ENCODE measurements at places on chromosomes 4 and X.

DNA sequence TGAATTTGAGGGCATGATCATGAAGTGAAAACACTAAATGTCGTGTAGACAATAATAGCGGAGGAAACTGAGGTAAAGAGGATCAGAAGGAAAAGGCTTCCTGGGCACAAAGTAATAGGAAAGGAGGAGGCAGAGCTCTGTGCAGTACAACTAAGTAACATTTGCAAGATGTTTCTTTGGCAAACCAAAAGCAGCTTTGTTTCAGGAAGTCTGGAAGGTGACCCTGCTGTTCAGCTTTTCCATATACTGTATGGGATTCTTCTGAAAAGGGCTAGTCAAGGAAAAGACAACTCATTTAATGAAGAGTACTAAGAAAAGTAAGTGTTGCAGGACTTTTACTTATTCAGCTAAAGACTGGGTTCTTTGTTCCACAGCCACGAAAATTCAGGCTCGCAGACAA is 463.1 kb downstream of the PCDH7 start:
- no peak for DNase-seq

DNA sequence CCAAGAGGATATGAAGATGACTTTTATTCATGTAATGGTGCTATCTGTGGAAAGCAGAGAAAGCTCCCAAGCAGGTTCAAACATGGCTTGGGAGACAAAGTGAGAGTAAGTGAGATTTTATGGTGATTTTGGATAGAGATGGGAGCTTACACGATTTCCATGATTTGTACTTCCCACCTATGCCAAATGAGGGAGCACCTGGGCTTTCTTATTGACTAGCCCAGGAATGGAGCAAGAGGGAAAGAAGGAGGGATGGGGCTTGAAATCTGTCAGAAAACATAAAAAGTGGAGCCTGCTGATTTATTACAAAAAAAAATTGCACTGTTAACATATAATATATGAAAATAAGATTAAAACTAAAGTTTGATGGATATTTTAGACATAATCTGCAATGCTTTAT is 703.5 kb upstream of the PABPC4L start:
- no peak for DNase-seq

DNA sequence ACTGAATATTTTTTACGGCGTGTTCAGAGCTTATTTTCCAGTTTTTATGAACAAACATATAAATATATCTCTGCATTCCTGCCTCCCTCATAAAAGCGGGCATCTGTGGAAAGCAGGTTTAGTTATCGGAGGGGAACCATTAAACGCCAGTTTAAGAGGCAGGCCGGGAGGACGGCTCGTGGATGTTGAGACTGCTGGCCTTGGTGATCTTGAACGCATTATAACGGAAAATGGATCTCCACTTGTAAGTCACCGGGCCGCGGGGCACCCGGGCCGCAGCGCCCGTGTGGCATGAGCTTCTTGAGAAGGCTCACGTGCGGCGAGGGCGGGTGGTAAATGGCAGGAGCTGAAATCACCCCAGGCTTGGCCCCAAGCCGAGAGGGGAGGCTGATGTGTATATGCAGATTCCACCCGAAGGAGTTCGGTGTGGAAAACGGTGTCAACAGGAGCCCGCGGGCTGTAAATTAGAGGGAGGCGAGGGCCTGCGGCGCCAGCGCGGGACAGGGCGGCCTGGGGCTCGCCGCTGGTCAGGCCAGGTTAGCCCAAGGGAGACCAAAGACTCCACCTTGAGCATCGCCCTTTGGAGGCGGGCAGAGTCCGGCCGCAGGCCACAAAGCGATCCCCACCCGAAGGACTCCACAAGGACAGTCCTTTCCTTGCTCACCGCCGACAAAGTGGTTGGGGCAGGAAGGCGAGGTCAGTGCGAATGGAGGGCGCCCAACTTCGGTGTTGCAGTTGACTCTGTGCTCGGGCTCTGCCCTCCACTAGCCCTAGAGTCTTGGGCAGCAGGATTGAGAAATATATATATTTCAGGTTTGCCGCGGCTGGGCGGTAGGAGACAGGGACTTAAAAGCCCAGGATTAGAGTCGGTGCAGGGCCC is 1.3 kb upstream of the HAND2 start:
- DNase-seq, result no peak

DNA sequence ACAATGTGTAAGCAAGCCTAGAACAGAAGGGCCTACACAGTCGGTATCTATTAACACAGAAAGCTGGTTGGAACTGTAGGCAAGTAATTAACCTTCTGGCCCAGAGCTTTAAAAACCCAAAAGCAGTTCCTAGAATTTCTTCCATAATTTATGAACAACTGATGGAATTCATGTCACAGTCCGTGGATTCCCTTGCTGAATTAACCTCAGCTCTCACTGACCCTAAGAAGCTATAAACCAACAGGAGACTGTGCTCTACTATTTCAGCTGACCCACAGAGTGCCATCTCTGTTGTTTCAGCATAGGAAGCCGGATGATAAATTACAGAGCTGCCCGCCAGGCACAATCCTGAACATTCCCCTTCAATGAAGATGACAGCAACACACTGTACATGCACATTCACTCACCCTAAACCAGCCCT is 157.3 kb downstream of the PRDM5 start:
- no peak for DNase-seq

DNA sequence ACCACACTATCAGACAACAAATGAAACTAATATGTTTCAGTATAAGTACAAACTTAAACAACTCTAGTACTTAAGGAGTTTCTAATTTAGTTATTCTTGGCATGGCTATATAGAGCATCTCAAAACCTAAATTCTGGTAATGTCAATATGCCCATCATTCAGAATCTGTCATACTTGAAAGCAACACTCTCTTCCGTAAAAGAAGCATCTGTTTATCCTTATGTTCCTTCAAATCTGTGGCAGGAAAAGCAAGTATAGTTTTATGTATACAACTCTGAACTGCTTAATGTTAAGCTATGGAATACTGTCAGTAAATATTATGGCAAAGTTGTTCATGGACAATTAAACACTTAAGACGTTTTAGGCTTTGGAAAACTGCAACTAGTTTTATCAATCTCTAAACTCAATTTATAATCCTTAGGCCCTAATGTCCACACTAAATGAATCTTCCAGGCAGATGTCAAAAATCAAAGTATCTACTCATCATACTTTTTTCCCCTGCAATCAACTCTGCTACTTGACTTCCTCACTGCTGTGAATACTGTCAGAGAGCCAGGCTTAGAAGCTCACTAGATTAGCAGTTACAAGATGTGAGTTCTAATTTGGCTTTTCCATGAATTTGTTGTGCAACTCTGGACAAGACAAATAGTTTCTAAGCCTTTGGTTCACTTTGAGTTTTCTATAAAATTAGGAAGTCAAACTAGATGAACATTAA is 109.4 kb downstream of the SCLT1 start:
- no peak for DNase-seq

- no peak for DNase-seq
These were observed 211.6 kb upstream of the CXCL13 start for GRCh38 chr4:77393996-77394395.

DNA sequence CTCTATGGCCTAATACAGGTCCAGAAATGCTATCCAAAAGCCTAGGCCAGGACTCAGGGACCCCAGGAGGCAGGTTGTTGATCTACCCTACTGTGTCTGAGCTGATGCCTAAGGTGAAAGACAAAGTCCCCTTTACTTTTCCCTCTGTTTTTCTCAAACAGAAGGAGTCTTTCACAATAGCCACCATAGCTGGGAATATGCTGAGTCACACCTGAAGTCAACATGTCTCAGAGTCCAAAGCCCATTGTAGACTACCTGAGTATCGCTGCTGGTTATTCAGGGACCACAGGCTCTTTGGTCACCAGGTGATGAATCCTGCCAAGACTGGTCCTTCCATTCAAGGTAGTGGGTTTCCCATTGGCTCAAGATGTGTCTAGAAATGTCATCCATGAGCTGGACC is 562.2 kb downstream of the ACTRT1 start:
- no peak for DNase-seq

DNA sequence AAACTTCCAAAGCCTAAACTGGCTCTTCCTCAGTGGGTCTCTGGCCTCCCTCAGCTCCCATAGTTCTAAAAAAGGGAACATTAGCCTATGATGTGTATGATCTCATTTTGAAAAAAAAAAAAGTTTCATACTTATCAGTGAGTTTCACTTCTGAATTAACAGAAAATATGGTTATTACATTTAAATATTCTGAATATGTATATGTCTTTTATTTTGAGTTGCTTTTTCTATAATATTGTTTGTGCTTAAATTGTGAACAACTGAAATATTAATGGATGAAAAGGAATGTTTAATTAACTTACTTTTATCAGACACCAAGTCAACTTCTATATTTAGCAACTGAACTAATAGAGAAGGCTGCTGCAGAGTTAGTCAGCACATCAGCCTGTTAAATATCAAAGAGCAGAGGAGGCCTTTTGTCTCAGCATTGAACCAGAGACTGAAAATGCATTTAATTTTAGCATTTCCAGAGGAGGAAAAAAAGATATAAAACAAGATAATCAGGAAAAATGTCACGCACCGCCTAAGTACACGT is 20.4 kb upstream of the FHL1 start:
- peak; percentile 13 for DNase-seq

DNA sequence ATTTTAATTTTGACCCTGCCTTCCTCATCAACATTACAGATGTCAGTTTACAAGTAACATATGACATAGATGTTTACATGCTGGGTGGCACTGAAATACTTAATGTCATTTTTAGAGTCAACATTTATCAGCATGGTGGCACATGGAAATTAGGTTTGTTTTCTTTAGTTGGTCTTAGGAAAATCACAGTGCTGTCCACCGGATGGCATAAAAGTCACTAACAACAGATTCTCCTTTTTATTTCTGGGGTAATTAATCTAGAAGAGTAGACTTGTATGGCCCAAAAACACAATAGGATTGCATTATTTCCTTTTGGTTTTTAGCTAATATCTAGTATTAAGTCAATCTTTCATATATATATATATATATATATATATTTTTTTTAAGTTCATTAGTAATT is 88.6 kb upstream of the HHIP start:
- no peak for DNase-seq

DNA sequence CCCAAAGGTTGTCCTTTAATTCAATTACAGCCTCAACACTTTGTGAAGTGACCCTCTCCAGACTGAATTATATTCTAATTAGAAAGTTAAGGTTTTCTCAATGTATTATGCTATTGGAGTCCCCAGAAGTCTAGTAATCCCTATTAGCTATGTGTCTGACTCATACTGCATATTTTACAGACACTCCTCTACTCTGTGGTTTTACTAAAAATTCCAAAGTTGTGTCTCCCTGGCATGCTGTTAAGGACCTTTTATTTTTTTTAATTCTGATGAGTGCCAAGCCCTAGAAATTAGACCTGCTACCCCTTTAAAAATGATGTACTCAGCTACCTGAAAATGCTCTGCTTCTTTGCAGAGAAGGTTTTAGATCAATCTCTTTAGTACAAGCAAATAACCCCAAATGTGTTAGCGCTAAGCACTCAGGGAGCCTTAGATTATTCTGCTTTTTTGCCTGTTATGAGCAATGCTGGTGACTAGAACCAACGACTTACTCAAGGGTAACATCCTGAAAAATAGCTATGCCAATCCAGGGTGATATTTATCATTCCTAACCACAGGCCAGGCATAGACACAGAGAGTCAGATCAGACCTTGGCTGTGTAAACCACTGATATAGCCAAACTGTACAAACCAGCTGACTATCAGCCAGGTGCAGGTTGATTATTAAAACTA is 26.1 kb upstream of the CXCL13 start:
- DNase-seq, result peak; percentile 84

- DNase-seq, result peak; percentile 29
These were observed 55.4 kb upstream of the ESX1 start for GRCh38 chrX:104310090-104310489.

- DNase-seq, result no peak
These were observed 727.9 kb downstream of the CCSER1 start for GRCh38 chr4:90855111-90855510.

GRCh38 chr4:65954416-65954815 is 284.1 kb upstream of the EPHA5 start:
- DNase-seq, result no peak

DNA sequence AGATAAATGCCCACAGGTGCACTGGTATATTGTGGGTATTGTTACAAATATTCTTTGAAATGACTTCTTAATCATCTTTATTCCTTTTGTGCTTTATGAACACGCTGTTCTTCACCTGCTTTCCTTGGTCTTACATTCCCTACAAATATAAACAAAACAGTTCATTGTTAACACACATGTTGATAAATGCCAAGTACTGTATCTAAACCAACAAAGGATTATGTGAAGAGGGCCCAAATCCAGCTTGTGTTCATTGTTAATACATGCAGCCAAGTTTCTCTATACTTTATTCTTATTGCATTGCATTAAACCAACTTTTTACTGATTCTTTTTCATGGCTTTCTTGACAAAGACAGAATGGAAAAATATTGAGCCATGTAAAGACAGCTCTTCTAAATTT is 42.8 kb downstream of the AREG start:
- DNase-seq, result no peak

- DNase-seq, result no peak
These were observed at the start of gene GABRA4 for GRCh38 chr4:46993075-46994006. Gene GABRA4 (minus strand): TSS chr4:46993581. CDS start chr4:46993424, 157 bp downstream.

DNA sequence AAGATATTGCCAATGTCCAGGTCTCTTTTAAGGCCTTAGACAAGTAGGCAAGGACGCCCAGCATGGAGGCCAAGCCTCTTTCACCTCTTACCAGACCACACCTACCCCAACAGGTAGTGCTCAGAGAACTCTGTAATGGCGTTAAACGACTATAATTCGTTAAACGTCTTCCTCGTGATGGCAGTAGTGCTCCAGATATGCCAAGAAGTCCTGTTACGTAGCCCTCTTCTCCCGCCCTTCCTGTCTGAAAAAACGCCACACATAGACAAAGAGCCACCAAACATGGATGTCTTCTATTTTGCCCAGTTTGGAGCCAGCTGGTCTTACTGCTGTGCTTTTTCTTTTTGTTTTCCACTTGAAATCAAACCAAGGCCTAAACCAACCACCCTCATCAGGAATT is 190.7 kb downstream of the OR13H1 start:
- peak; percentile 8 for DNase-seq

- DNase-seq, result no peak
These were observed 84.5 kb downstream of the HPGD start for GRCh38 chr4:174437749-174438148.

DNA sequence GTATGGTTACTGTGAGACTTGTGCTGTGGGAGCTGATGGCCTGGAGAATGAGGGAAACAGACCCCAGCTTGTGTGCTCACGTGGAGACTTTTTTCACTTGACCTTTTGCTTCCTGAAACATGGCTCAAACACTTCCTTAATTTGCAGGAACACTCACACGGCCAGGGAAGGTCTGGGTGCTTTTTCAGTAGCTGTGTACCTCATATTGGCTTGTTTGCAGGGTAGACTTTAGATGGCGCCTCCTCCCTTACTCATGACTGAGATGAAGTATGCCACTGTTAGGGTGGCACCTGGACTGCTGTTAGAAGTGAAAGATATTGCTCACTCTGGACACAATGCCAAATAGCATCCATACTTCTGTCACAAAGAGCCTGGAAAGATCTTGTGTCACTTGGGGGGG is 75.7 kb upstream of the WDR1 start:
- no peak for DNase-seq

GRCh38 chr4:55447831-55448230 is 52.1 kb downstream of the TMEM165 start:
- no peak for DNase-seq

GRCh38 chrX:52988985-52989917 is 30.9 kb upstream of the FAM156A start:
- no peak for DNase-seq

GRCh38 chr4:48913346-48913745 is 6.8 kb upstream of the OCIAD2 start:
- peak; percentile 54 for DNase-seq

Data from AG20443 (cell line).